ENCODE measurements at places on chromosomes 1 and 21. TPM values are rescaled to one million over a fixed set of nuclear protein-coding genes. Genes with fewer than 3 reads are reported as not detected.

GRCh38 chr1:189929501-189930099, 548.1 kb downstream of the BRINP3 start:
- H3K27me3 ChIP-seq, result no peaks in the 10 kb centered on the region
- H3K4me1 ChIP-seq, result no peaks in the 10 kb centered on the region
- DNase-seq, result no peak

- H3K4me1 ChIP-seq, result peaks cover 7% of the 10 kb centered on the region
- no peak overlapping the region for H3K4me3 ChIP-seq
- H3K27me3 ChIP-seq, result peaks cover 58% of the 10 kb centered on the region
- DNase-seq, result no peak
Observed at GRCh38 chr1:24853649-24854048, 76.4 kb downstream of the RUNX3 start.

- no peaks in the 10 kb centered on the region for H3K4me1 ChIP-seq
- H3K4me3 ChIP-seq, result no peak overlapping the region
- no peak overlapping the region for H3K27ac ChIP-seq
- no peak for DNase-seq
Observed at GRCh38 chr1:237562242-237562823, 328.4 kb downstream of the ZP4 start.

- no peak overlapping the region for H3K4me3 ChIP-seq
- H3K4me1 ChIP-seq, result peaks cover 3% of the 10 kb centered on the region
Observed at GRCh38 chr21:32812035-32812434, 40.5 kb upstream of the PAXBP1 start.

DNA sequence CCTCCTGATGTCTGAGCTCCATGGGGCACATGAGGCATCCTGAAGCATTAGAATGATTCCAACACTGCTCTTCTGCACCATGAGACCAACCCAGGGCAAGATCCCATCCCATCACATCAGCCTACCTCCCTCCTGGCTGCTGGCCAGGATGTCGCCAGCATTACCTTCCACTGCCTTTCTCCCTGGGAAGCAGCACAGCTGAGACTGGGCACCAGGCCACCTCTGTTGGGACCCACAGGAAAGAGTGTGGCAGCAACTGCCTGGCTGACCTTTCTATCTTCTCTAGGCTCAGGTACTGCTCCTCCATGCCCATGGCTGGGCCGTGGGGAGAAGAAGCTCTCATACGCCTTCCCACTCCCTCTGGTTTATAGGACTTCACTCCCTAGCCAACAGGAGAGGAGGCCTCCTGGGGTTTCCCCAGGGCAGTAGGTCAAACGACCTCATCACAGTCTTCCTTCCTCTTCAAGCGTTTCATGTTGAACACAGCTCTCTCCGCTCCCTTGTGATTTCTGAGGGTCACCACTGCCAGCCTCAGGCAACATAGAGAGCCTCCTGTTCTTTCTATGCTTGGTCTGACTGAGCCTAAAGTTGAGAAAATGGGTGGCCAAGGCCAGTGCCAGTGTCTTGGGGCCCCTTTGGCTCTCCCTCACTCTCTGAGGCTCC, 11.1 kb upstream of the RASSF5 start:
- peaks cover 19% of the 10 kb centered on the region for H3K36me3 ChIP-seq
- no peak for DNase-seq
- no peaks in the 10 kb centered on the region for H3K27me3 ChIP-seq
- H3K4me3 ChIP-seq, result no peak overlapping the region
- H3K4me1 ChIP-seq, result peaks cover 12% of the 10 kb centered on the region
- peak overlapping the region; percentile 70 for H3K27ac ChIP-seq

Gene C1orf115
- total RNA-seq, result 0.28 TPM

Data from activated naive CD8-positive, alpha-beta T cell treated with anti-CD3 and anti-CD28 coated beads, Interleukin-2, amount 10 ng/mL, durations not matched to agents 7 days and 5 days (primary cell).